ENCODE measurements at places on chromosomes 3 and 15.

- no peak for DNase-seq
Measured at GRCh38 chr3:42273361-42273760, 7.4 kb upstream of the CCK start.

- DNase-seq, result no peak
Measured at GRCh38 chr3:185528532-185528931, 23.9 kb downstream of the LIPH start.

GRCh38 chr15:91482799-91483198, 370.7 kb upstream of the SLCO3A1 start:
- no peak for DNase-seq

DNA sequence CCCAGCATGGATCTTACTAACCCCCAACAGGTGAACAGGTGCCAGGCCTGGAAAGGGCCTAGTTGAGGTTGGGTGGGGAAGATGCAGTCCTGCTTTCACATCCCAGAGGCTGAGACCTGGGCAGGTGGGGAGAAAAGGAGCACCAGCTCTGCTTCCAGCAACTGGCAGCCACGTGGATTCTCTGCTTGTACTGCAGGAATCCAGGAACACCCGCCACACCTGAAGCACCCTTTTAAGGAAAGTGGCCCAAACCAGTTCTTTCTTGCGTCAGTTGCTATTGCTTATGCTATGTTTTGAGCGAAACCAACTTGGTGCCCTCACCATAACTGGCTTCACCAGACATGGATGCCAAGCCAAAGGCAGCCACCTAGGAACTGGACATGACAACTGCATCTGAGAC, 28.1 kb upstream of the NEO1 start:
- DNase-seq, result no peak

DNA sequence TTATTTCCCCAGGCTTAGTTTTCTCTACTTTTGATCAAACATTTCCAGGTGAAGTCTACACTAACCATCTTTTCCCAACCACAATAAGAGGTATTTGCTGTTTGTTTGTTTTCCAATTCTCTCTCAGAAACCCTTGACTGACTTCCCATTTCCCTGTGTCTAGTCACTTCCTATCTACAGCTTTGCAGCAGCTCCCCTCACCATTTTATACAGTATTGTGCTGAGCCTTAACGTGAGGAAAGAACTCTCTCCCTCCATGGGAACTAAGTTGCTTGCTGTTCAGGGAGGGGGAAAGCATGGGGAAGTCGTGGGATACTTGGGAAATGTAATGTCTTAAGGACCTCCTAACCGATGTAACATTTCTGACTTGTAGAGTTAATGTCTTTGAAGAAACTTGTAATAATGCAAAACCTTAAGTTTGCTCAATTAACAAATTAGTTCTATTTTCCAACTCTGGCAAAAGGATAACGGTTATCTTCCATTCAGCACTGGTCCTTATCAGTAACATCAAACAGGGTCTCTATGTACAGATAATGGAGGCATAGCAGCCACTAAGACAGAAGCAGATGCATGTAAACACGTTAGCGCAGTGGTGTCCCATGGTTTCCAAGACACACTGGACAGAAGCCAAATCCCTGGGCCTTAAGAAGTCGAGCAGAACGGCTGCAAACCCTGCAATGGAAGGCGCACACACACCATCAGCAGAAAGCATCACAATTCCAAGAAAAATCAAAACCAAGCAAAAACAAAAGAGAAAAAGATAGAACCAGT, 39.7 kb downstream of the NPTN start:
- DNase-seq, result peak; percentile 31

- DNase-seq, result peak; percentile 16
Measured at GRCh38 chr3:138213398-138214085, 26.4 kb downstream of the ARMC8 start.

GRCh38 chr3:135448520-135448919, 517.0 kb upstream of the PPP2R3A start:
- DNase-seq, result no peak

- DNase-seq, result no peak
Measured at GRCh38 chr3:3499987-3500386, 299.2 kb upstream of the LRRN1 start.

DNA sequence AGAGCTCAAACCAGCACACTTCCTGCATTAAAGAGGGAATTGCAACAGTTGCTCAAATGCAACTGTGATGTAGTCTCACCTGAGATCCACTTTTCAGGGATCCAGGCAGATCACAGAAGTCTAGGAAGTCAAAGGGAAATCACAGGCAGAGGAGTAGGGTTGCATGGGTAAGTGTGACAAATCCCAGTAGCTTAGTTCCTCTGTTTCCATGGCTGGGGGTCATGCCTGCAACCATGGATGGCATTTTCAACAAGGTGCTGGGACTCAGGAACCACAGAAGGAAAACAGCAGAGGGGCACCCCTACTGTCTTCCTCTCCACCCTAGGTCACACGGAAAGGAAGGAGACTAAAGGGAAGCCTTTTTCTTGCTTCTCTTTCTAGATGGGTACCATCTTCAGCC, 36.5 kb upstream of the ARNT2 start:
- DNase-seq, result no peak

- peak; percentile 84 for DNase-seq
Measured at GRCh38 chr3:122947196-122947595, 80.4 kb downstream of the SEMA5B start.

GRCh38 chr3:112745567-112746248, 101.0 kb downstream of the CD200R1L start:
- DNase-seq, result no peak

DNA sequence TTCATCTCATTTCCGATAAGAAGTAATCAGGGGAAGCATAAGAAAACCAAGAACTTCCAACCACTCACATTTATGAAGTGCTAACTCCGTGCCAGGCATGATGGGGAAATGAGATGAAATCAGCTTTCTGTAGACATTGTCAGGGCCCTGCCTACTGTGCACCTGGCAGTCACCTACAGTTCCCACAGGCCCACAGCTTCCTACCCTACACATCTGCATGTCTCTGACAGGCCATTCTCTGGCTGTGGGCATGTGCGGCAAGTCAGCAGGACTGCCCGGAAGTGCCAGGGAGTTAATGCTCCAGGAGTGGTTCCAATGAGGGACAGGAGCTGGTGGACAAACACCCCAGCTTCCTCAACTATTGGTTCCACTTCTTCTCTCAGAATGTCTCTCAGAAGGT, 24.3 kb downstream of the EIF1B start:
- no peak for DNase-seq

- no peak for DNase-seq
Measured at GRCh38 chr3:171269542-171269941, 190.7 kb downstream of the TNIK start.

GRCh38 chr3:194080913-194081800, 54.8 kb upstream of the HES1 start:
- no peak for DNase-seq

DNA sequence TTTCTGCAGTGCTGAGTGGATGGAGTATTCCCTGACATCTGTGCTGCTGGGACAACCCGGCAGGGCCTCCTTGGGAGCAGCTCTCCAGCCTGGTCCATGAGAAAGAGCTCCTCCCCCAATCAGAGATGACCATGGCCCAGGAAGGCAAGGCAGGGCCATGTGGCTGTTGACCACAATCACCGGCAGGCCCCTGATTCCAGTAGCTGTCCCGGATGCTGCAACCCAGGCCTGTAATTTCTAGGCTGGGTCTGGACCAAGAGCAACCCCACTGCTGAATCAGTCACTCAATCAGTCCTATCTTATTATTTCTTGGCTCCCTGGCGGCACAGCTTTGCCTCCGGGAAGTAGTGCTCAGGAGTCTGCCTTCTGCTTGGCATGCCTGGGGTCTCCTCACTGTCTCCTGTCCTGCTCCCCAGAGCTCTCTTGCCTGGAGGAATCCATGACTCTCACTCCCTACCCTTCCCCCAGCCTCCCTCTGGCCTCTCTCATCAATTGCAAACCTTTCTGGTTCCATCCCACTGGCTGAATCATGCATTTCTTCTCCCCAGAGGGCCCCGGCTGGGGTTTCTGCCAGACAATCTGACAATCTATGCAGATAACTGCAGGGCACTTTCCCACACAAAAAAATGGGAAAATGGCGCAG, 32.6 kb upstream of the ITGA11 start:
- peak; percentile 30 for DNase-seq

DNA sequence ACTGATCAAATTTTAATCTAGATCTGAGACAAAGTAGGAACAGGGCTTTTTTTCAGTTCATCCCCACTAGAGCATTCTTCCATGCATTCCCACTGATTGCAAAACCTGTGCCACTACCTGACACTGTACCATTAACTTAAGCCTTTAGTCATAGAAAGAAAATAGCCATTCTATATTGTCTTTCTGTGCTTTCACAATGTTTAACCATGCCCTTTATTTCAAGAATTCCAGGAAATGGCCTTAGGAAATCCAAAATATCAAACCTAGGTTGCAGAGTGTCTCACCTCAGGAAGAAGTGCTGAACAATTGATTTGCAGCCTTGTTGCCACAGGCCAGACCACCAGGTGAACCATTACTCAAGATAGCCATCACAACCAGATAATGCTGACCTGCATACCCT, 56.2 kb upstream of the TGFBR2 start:
- DNase-seq, result no peak

DNA sequence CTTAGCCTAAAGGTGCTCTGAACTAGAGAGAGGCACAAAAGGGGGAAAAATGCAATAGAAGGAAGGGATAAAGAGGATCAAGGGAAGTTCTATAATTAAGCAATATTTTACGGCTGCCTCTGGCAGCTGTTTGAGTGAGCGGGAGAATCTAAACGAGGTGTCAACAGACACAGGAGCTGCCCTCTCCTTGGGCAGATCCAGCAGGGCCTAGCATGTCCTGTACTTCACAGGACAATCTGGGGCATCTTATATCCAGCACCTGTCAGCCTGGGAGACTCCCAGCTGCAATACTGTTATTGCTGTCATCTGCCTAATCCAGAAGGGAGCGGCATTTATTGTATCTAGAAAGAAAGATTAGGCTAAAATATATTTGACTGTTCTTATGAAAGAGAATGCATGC, 68.9 kb downstream of the WWTR1 start:
- DNase-seq, result peak; percentile 76

- DNase-seq, result no peak
Measured at GRCh38 chr3:87968668-87969067, 90.1 kb downstream of the CGGBP1 start.

DNA sequence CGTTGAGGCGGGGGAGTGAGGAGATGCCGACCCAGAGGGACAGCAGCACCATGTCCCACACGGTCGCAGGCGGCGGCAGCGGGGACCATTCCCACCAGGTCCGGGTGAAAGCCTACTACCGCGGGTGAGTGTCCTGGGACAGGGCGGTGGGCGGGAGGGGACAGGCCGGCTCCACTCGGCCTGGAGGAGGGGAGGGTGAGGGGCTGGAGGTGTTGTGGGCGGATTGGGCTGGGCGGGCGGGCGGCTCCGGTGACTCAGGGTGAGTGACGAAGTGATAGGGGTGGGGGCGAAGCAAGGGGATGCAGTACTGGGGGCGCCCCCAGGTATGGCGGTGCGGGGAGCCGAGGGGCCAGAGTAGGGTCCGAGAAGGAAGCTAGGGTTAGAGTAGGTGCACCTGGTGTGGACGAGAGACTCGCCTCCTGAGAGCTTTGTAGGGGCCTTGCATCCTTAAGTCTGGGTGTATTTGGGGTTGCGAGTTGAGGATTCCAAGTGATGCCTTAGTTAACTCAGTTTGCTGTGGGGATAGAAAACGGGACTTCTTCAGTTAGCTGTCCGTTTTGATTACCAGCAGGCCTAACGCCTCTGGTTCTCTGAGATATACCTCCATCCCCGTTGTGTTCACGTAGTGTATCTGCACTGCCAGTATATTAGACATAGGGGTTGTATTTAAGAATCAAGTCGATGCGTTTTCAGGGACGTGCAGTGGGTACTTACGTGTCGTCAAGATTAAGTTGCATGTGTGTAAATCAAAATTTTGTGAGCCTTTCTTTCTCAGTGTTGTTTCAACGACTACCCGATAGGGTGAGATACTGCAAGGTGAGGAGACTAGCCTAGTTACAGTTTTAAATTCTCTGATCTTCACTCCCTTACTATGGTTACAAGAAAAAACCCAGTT, 670 bp downstream of the PRKCI start:
- DNase-seq, result peak; percentile 52

DNA sequence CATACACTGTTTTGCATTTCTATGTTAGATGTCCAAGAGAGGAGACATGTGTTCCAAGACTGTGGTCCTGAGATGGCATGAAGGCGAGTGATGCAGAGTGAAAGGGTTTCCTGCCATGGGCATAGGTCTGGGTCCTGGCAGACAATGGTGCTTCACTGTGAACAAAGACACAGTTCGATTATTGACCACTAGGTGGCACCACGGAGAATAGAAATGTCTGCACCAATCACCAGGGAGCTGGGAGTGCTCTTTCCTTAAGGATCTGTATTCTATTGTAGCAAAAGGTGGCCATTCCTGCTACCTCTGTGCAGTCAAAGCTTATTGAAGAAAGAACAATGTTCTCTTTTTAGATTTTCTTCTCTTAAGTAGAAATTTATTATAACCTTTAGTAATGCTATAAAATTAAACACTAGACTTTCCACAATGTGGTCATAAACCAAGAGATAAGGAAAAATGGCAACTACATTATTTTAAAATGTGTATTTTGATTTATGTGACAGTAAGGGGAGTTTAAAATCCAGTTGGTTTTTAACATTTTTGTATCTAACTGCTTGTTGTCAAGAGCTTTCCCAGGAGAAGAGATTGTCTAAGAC, 88.7 kb downstream of the GABRG3 start:
- peak; percentile 37 for DNase-seq

- DNase-seq, result peak; percentile 80
Measured at GRCh38 chr3:34882764-34883163, 756.6 kb upstream of the ARPP21 start.

- no peak for DNase-seq
Measured at GRCh38 chr15:96448923-96449322, 118.4 kb downstream of the NR2F2 start.

DNA sequence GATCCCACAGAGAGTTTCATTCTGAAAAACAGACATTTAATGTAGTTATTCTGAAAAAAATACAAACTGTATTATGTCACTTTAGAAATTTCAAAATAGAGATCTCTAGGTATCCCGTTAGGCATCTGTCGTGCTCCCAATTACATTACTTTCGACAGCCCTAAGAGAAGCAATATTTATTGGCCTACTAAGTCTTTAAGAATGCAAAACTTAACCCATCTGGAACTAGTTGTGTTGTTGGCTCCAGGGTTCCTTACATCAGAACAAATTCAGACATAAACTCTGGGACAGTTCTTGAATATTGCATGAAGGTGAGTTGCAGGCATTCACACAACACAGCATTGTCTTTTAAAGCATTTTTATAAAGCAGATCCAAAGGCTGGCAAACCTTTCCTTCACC, 498.4 kb downstream of the FHIT start:
- DNase-seq, result no peak

GRCh38 chr3:56801662-56802377, at the start of gene ARHGEF3:
ARHGEF3 (minus strand) TSS chr3:56801949; CDS start chr3:56801798, 151 bp downstream.
- peak; percentile 69 for DNase-seq

- DNase-seq, result peak; percentile 93
Measured at GRCh38 chr3:30286007-30286669, 320.3 kb upstream of the TGFBR2 start.

- DNase-seq, result no peak
Measured at GRCh38 chr3:149280671-149281349, 52.6 kb downstream of the TM4SF18 start.
